Tongue (tissue), 3 donors: ENCODE measurements at places on chromosomes 4 and X.
A peak's percentile ranks its signal among the peaks of the same experiment; 100 is the strongest.

DNA sequence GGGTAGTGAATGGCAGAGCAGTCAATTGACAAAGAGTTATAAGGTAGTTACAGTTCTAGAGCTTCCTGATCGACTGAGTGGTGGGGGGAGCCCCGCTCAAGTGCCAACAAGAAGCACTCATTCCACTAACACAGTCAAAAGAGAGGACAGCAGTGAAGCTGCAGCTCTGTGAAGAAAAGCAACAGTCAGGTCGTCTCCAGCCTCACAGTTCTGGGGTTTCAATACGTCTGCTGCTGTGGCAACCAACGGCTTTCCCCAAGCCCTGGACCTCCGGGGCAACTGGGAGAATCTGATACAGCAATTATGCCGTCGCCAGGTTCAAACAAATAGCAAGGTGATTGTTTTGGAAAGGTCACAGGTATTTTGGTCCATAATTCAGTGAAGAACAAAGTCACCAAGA is 30.8 kb downstream of the GPM6B start:
- DNase-seq: no peak

GRCh38 chr4:115274545-115274944 is 161.1 kb upstream of the NDST4 start:
- DNase-seq: no peak

- DNase-seq: peak; percentile 15
Observed at GRCh38 chrX:130299279-130300009, 30.7 kb upstream of the ZNF280C start.

- peak; percentile 64 for DNase-seq
Observed at GRCh38 chr4:7938609-7939376, 868 bp downstream of the AFAP1 start.

- DNase-seq: no peak
Observed at GRCh38 chr4:1047106-1047975, 35.9 kb downstream of the FGFRL1 start.

DNA sequence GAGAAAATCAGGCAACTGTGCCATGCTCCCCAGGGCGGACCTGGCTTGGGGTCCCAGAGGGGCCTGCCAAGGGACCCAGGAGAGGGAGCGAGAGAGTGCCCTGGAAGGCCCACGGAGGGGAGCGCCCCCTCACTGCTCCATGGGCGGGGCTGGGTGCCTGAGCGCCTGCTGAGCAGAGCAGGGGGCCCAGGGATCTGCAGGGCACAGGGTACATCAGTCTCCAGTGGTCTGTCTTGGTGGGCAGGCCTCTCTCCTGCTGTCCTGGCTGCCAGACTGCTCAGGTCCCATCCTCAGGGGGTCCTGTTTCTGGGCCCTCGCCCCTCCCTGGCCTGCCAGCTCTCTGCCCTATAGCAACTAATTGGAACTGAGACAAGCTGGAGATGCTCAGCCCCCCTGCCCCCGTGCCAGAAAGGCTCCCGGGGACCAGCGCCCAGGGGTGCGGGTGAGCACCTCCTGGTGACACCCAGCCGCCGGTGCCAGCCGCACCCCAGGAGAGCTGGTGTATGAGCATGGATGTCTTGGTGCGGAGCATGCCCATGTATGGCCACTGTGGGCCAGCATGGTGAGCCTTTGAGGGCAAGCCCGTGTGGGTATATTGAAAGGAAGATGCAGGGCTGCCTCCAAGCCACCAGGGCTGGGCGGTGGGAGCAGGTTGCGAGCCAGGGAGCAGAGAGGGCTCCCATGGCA is 1.3 kb downstream of the BGN start:
- DNase-seq: no peak

DNA sequence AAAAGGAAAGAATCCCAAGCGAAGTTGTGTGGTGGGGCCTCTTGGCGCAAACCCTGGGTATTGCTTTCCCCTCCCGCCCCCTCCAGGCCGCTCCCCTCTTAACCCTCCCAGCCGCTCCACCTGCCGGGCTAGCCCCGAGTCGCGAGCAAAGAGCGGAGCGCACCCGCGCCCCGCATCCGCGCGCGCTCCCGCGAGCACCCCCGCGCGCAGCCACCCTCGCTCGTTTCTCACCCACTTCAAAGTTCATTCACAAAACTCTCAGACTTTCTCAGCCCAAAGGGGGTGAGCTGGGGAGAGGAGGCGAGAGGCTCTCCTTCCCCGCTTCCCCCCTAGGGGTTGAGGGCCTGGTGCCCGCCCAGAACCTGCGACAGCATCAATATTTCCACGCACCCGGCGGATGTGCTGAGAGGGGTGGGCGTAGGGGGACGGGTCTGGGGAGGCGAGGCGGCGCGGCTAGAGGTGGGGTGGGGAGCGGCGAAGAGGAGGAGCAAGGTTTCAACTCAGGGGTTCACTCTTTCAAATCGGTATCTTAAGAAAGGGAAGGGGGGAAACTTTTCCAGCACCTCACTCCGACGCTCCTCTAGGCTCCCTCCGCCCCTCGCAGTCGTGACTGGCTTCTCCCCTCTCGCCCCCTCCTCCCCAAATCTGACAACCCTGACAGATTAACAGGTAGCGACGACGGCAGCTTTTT is 1.8 kb downstream of the MAML3 start:
- no peak for DNase-seq

DNA sequence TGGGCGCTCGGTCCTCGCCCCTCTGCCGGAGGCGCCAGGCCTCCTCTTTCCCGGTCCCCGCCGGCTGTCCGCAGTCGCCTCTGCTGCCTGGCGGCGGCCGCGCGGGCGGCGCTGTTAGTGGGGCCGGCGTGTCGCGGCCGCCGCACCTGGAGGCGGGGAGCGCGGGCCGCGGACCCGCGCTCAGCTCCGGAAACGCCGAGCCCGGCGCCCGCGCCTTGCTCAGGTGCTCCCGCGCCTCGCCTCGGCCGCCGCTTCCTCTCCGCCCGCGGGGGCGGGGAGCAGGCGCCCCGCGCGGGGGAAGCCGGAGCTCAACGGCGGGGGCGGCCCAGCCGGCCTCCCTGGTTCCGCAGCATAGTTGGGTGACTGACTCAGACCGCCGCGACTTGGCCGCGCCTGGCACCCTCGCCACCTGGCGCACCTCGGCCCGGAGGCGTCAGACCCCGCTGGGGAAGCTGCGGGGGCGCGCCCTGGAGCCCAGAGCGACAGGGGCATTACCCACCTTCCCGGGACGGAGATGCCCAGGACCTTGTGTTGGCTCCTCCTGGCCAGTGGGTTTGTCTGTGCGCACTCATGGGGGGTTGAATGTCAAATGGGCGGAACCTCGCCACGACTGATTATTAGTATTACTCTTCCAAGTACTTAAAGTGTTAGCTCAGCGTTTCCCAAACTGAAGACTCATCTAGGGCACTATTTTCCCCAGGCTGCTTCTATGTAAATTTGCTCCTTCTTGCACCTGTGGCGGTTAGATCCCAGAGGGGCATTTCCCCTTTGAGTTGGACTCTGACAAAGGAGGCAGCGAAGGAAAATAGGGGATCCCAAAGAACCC is at the start of gene ARAP2:
ARAP2 (minus strand) TSS at position 258 of the 826 bp plus-strand sequence. CDS start 15,028 bp downstream, outside the sequence.
- peak; percentile 31 for DNase-seq

- DNase-seq: no peak
Observed at GRCh38 chr4:2832981-2833670, 10.5 kb upstream of the ADD1 start.

DNA sequence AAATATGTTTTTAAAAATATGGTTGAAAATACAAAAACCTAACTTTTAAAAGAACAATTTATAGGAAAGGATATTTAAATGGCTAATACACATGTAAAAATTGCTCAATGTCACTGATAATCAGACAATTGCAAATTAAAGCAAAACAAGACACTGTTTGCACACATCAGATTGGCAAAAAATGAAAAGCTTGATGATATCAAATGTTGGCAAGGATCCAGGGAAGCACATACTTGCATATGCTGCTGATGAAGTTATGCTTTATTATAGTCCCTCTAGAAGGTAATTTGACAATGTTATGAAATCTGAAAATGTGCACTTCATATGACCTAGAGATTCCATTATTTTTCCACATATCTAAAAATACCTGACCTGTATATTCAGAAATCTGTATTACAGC is 45.7 kb upstream of the EPGN start:
- peak; percentile 49 for DNase-seq

DNA sequence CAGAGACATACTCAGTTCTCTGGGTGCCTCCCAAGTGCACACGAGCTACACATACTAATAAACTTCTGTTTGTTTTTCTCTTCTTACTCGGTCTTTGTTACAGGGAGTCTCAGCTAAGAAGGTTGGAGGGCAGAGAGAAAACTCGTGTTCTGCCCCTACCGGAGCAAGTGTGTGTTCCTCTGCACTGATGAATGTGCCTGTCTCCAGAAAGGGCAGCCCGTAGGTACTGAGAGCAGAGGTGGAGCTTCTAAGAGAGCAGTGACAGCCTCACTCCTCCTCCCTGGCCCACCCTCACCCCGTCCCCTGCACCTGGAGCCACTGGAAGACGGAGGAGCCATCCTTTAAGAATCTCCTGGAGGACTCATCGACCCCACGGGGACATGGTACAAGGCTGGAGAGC is 67.6 kb downstream of the MTNR1A start:
- DNase-seq: no peak

GRCh38 chr4:78310740-78311115 is 240.8 kb upstream of the ANXA3 start:
- no peak for DNase-seq

DNA sequence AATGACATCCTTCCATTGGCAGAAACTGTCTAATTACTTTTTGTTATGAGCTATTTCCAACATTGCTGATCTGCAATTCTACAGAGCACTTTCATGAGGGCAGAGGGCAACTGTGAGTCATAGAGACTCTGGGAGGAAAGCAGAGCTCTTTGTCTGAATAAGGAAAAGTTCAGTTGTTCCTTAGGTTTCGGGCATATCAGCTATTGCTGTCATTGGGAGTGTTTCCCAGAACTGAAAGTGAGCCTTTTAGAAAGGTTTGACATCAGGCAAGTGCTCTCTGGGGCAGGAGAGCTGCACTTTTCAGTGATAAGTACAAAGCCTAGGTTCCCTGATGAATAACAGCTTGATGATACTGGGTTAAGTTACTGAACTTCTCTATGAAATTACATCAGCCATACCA is 119.2 kb upstream of the EDNRA start:
- peak; percentile 20 for DNase-seq

- no peak for DNase-seq
Observed at GRCh38 chrX:96424007-96424406, 260.6 kb upstream of the DIAPH2 start.

DNA sequence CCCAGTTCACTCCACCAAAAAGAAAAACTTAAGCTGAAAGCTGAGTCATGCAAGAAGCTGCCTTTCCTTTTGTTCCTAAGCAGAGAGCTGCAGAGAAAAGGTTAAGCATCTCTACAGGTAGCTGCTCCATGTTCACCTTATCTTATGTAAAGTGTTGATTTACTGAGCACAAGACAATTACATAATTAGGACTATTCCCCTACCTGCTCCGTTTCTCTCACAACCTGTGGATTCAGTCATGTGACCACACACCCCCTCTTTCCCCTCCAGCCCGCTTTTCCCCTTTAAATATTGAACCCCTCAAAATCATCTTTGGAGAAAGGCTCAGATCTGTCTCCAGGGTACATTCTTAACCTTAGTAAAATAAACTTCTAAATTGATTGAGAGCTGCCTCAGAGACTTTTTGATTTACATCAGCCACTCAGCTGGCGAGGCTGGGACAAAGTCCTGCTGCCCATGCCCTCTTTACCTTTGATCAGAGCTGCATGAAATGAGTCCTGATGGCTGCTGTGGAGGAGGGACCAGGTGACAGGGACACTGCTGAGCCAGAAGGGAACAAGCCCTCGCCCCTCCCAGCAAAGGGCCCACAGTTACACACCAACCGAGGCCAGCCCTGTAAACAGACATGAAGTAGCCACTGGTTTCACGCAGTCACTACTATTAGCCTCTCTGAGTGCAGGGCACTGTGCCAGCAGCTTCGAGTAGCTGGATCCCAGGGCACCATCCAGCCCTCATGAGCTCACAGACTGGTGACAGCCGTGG is 53.9 kb upstream of the C4orf50 start:
- DNase-seq: peak; percentile 69

DNA sequence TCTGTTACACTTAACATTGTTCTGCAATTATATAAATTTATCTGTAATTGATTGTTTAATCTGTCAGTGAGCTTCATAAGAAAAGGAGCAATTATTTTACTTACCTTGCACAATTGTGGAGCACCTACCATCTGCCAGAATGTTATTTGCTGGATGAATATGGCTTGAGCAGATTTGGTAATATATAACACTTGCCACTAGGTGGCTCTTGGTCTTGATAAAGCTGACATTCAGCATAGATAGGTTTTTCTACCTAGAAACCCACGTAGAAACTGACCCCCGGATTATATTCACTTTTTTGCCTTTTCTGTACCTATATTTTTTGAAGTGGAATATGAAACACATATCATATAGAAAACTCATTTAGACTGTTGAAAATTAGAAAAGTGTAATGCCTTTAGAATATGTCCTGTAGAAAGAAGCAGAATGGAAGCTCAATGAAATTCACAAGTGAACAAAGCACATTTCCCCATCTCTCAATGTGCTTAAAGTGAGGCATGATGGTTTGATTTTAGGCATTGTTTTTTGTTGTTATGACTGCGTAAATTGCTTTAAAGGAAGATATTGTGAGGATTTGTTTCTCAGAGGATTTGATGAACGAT is 9.5 kb downstream of the RBPJ start:
- DNase-seq: peak; percentile 77

GRCh38 chr4:182918044-182918607 is 940 bp upstream of the DCTD start:
- DNase-seq: no peak

DNA sequence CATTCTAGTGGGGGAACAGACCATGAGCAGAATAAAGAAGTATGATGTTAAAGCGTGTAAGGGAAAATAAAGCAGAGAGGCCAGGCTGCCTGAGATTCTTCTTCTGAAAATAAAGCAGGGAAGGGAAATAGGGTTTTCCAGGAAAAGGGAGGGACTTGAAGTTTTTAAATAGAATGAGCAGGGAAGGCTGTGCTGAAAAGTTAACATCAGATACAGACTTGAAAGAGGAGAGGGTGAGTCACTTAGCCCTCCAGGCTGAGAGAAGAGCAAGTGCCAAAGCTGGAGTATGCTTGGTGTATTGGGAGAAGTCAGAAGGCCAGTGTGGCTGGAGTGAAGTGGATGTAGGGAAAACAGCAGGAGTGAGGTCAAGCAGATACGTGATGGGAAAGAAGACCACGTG is 10.0 kb upstream of the PLK4 start:
- DNase-seq: peak; percentile 5

- no peak for DNase-seq
Observed at GRCh38 chr4:52142816-52143215, 91.7 kb downstream of the SPATA18 start.

GRCh38 chr4:140856621-140857062 is 100.5 kb upstream of the TBC1D9 start:
- DNase-seq: peak; percentile 92
